Bladder microvascular endothelial cell (primary cell): ENCODE measurements at places on chromosomes 16 and 17. TPM values are rescaled to one million over a fixed set of nuclear protein-coding genes. Genes with fewer than 3 reads are reported as not detected.

CRYBA1 gene
- total RNA-seq, result not detected in 2 replicates

TBC1D3 gene
- total RNA-seq, result not detected in 2 replicates

KLHL10 gene
- total RNA-seq, result under 0.01 and 0.19 TPM in 2 replicates

YBX2 gene
- total RNA-seq, result 0.25 TPM in 1 of 2 replicates, not detected in the other

TBC1D26 gene
- total RNA-seq, result 0.38 TPM in 1 of 2 replicates, not detected in the other

NPIPB13 gene
- 0.16 and 6.2 TPM in 2 replicates for total RNA-seq

KRTAP9-4 gene
- total RNA-seq, result not detected in 2 replicates

TNRC6C gene
- total RNA-seq, result 4.0 and 16.0 TPM in 2 replicates

INTS2 gene
- 11.0 and 19.8 TPM in 2 replicates for total RNA-seq

ACSF2 gene
- 11.7 and 15.7 TPM in 2 replicates for total RNA-seq

CES3 gene
- total RNA-seq, result not detected in 2 replicates

GDPD1 gene
- 0.97 and 3.1 TPM in 2 replicates for total RNA-seq

CPHXL2 gene
- not detected in 2 replicates for total RNA-seq

CDRT15 gene
- not detected in 2 replicates for total RNA-seq

CLEC10A gene
- 0.19 TPM in 1 of 2 replicates, not detected in the other for total RNA-seq

EFCAB5 gene
- total RNA-seq, result 0.32 and 1.1 TPM in 2 replicates

ZFP3 gene
- 0.97 and 1.7 TPM in 2 replicates for total RNA-seq

GPRC5C gene
- total RNA-seq, result 0.19 and 0.49 TPM in 2 replicates

TNFSF13 gene
- total RNA-seq, result 0.69 and 0.81 TPM in 2 replicates

CIITA gene
- total RNA-seq, result 0.06 and 0.49 TPM in 2 replicates

TRIM65 gene
- 20.1 and 23.0 TPM in 2 replicates for total RNA-seq

ESRP2 gene
- total RNA-seq, result 0.16 and 4.5 TPM in 2 replicates

KIFC3 gene
- total RNA-seq, result 37.9 and 76.0 TPM in 2 replicates

ZNF205 gene
- total RNA-seq, result 15.6 and 27.2 TPM in 2 replicates

TAC4 gene
- total RNA-seq, result not detected in 2 replicates

VMO1 gene
- 0.13 TPM in 1 of 2 replicates, not detected in the other for total RNA-seq

KRT40 gene
- not detected in 2 replicates for total RNA-seq

IGF2BP1 gene
- total RNA-seq, result 0.13 and 0.16 TPM in 2 replicates

SCNN1G gene
- total RNA-seq, result 0.13 and 0.16 TPM in 2 replicates

PRCD gene
- 0.38 and 0.49 TPM in 2 replicates for total RNA-seq

THUMPD1 gene
- total RNA-seq, result 51.8 and 65.3 TPM in 2 replicates

PRM2 gene
- not detected in 2 replicates for total RNA-seq

NUP88 gene
- total RNA-seq, result 90.3 and 102 TPM in 2 replicates

PTX4 gene
- 0.13 and 0.16 TPM in 2 replicates for total RNA-seq

ADAD2 gene
- under 0.01 and 0.44 TPM in 2 replicates for total RNA-seq

IL17C gene
- total RNA-seq, result not detected in 2 replicates

TMEM238L gene
- total RNA-seq, result not detected in 2 replicates

KRTAP4-3 gene
- total RNA-seq, result not detected in 2 replicates

FGF11 gene
- total RNA-seq, result 0.16 and 0.50 TPM in 2 replicates

CTRB1 gene
- not detected in 2 replicates for total RNA-seq
